Stimulated activated CD8-positive, alpha-beta memory T cell treated with anti-CD3 and anti-CD28 coated beads, Interleukin-4, amount 100 ng/mL, for 1 hour (primary cell): ENCODE measurements at places on chromosomes 5 and 9.

DNA sequence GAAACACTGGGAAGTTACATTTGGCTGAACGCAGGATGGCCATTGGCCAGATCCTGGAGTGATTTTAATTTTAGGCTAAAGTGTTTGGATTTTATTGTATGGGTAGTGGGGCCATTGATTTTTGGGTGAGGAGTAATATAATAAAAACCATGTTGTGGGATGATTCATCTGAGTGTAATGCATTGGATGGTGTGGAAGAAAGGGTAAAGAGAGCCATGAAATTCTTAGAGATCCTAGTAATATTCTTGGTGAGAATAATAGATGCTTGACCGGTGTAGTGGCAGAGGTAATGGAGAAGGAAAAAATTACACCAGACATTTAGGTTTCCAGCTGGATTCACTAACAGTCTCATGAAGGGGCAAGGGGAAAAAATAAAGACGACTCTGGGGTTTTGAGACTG lies 158.1 kb downstream of the NPR3 start:
- DNase-seq = no peak

DNA sequence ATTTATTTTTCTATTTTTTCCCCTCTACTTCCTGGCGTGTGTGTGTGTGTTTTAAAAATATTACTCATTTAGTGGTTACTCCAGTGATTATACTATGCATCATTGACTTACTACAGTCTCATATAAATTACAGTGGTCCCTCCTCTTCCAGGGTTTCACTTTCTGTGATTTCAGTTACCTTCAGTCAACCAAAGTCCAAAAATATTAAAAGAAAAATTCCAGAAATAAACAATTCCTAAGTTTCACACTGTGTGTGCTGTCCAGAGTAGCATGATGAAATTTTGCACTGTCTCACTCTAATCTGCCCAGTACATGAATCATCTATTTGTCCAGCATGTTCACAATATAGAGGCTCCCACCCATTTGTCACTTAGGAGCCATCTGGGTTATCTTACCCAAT lies 47.4 kb upstream of the CCDC112 start:
- DNase-seq = no peak

DNA sequence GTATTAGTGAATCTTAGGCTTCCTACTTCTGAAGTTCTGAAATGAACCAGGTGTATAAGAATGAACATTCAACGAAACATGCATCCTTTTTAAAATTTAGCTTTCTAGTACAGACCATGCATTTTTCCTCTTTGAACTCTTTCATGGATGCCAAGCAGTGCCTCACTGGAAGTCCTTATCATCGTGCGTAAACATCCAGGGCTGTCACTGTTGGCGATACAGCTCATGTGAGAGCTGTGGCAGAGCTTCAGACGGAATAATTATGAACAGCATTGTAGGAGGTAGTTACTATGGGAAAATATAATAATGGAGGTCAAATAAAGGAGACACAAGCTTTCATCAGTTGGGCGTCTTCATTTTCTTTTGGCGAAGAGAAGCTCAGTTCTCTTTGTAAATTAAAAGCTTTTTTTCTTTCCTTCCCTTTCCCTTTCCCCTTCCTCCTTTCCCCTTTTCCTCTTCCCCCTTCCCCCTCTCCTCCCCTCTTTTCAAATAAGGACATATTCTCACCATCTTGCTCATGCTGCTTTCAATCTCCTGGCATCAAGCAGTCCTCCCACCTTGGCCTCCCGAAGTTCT lies 167.3 kb downstream of the KDM4C start:
- DNase-seq = no peak

DNA sequence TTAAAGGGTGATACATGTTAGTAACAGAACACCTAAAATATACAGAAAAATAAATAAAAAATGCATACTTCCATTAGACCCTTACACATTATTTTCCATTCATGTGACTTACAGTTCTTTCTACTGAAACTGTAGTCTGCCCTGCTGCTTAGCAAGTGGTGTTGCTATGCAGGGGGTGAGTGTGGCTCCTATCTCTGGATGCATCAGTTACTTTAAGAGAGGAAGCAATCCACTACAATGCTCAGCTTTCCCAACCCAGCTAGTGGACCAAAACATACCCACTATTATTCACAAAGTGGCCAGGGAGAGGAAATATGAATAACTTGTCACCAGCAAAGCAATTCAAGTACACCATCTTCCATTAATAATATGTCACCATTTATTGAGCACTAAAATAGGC lies 121.8 kb downstream of the DOCK2 start:
- DNase-seq = no peak

GRCh38 chr9:116958881-116959280 lies 271.8 kb downstream of the TRIM32 start:
- DNase-seq = no peak
